ENCODE measurements at places on chromosomes 13 and 19.
A peak's percentile ranks its signal among the peaks of the same experiment; 100 is the strongest.

- DNase-seq: no peak
Observed at GRCh38 chr13:47166336-47166735, 269.5 kb upstream of the HTR2A start.

GRCh38 chr13:29473166-29473565 lies 122.3 kb downstream of the SLC7A1 start:
- DNase-seq: no peak

DNA sequence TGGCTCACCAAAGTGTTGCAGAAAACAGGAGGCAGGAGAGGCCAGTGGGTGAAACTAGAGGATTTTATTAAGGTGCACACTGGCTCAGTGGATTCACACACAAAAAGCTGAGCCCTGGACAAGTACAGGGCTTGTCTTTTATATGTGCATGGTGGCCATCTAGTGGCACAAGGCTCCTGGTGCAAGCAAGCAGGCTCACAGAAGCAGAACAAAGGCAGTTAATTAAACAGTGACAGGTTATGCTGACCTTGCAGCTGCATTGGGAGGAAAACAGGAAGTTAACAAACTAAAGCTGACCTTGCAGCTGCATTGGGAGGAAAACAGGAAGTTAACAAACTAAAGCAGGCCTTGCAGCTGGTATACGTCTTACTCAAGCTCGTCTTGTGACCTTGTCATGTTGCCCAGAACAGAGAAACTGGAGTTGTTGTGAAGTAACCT lies 65.3 kb upstream of the ZNF681 start:
- DNase-seq: peak; percentile 11

DNA sequence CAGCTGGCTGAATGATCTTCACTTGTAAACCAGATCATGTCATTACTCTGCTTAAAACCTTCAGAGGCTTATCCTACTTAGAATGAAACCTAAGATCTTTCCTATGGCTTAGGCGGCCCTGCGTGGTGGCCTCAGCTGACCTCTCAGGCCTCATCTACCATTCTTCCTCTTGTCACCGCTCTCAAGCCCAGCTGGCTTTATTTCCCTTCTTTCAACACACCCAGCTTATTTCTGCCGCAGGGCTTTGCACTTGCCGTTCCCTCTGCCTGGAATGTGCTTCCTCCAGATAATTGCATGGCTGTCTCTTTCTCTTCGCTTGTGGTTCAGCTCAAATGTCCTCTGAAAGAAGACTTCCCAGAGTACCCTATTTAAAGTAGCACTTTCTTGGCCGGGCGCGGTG lies 3.6 kb upstream of the ASF1B start:
- DNase-seq: no peak

DNA sequence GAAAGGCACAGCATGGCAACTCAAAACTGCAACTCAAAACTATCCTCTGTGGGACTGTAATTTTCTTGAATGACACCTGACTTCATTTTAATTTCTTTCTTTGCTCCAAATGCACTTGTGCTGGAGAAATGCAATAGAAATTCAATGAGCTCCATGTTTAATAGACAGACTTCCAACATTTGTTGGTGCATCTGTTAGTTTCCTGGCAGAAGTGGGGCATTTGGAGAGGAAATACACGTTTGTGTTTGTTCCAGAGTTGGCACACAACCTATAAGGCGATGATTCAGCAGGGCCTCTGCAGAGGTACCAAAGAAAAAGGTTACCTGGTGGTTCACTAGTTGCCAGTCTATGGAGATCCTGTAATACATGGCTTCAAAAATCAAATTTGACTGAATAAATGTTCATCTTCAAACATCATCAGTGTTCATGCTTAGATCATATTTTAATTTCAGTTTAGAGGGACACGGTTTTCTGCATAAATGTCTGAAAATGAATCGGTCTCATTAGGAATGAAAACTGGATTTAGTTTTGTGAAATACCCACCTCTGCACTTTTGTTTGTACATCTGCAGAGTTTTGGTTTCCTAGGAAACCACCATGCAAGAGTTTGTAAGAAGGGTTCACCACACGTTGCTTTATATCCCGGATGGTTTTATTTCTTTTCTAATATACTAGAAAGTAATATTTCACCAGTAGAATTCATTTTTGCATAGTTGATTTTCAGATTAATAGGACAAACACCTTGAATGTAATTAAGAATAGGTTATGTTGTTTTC lies 21.8 kb upstream of the OBI1 start:
- DNase-seq: no peak
